ENCODE measurements at places on chromosomes 2 and 18.

DNA sequence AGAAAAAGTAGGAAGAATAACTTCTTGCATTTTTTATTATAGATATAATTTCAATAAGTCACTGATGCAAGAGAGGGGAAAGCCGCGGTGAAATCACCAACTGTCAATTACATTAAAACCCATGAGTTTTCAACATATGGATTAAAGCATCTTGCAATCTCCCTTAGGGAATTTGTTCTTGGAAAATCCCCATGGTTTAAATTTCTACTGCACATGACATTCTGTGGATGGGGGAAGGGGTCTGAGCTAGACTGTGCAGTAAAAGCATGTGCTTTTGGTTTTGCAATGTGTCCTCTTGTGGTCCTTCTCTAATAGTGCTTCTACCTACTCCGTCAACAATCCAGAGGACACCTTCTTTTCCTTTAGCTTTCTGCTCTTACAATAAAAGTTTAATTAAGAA lies 894.0 kb downstream of the DCDC2C start:
- no peak for DNase-seq

- no peak for DNase-seq
Observed at GRCh38 chr2:207481924-207482323, 47.8 kb upstream of the CREB1 start.

DNA sequence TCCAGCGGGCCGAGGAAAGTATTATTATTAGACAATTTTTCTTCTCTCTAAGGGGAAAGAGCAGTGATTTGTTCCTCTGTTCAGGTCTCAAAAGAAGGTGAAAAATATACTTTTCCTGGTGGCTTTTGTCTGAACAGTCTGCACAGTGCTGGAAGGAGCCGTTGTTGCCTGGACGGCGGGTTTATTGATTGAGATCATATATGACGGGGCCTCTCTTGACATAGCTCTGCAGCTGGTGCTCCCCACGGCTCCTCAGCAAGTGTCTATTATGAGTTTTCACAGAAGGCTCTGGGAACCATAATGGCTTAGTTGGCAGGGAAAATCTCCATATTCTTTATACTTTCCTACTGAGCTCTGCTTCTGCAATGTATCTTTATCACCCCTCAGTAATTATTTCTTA lies 42.9 kb downstream of the FSHR start:
- DNase-seq, result no peak

- no peak for DNase-seq
Observed at GRCh38 chr2:118265873-118266455, 177.7 kb downstream of the INSIG2 start.

DNA sequence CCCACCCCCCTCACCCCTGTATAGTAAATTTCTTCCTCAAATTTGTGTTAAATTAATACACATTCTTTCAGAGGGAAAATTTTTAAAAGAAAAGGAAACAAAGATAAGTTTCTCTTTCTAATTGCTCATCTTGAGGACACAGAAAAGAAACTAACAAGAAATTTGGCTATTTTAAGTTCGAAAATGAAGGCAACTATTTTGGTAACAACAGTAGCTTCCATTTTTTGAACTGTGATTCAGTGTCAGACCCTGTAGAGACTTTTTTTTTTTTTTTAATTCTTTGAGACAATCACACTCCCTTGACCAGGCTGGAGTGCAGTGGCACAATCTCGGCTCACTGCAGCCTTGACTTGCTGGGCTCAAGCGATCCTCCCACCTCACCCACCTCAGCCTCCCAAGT lies 194.9 kb downstream of the SS18 start:
- no peak for DNase-seq

GRCh38 chr18:4412286-4412685 lies 42.8 kb downstream of the DLGAP1 start:
- no peak for DNase-seq

DNA sequence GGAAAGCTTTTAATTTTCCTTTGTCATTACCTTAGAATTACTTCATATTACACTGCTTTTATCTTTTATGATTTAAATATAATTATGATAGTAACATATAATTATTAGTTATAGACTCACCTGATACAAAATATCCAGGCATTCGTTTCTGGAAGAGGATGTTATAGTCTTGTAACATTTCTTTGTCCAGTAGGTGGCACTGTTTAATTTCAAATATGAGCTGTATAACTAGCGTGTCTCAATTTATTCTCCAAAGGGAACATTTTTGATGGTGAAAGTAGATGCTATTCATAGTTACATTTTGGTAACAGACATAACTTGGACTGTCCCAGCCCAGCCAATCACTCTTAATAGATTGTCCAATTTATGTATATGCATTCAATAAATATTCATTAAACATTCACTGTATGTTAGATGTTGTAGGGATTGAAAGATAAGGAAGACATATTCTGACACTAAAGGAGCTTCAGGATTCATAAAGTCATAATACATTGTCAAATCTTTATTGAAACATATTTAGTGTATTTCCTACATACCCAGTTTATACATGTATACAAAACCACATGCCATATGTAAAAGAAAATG lies 19.2 kb downstream of the DAW1 start:
- peak; percentile 62 for DNase-seq

GRCh38 chr2:8932702-8933101 lies 70.8 kb downstream of the MBOAT2 start:
- DNase-seq, result no peak

GRCh38 chr18:47172476-47172875 lies 3.7 kb downstream of the IER3IP1 start:
- DNase-seq, result no peak

GRCh38 chr2:218569661-218570500 lies 1.2 kb downstream of the CNOT9 start:
- DNase-seq, result peak; percentile 61

- DNase-seq, result no peak
Observed at GRCh38 chr18:63187223-63187574, 132.4 kb downstream of the BCL2 start.

DNA sequence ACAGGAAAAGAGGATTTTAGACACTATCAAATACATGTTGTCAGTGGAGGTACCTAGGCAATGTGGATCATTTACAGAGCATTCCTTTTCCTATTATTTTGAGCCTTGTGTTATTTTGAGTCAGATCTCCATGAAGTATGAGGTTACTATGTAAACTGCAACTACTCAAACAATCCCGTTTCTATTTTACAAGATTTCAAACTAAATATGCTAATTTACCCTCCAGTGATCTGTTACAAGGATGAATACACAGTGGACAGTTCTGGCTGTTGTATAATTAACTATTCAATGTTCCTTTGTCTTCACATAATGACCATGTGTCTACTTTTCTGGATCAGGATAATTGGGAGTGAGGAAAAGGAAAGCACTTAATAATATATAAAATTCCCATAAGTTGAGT lies 4.6 kb downstream of the HOXD1 start:
- DNase-seq, result peak; percentile 86

DNA sequence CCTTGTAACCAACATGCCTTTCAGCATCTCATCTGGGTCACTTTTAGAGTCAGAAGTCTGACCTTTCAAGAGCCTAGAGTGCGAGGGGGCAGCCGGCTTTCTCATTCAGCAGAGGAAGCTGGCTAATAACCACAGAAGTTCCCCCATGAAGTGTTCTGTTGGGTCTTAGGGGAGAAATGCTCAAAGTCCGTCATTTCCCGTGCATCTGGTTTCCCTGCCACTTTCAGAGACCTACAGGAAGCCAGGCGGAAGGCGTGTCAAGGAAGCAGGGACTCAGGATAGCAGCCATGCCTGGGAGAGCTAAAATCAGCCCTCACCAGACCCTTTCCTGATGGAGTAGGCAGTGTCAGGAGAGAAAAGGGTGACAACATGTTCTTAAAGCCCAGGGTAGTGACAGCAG lies 301.8 kb upstream of the ID2 start:
- no peak for DNase-seq

DNA sequence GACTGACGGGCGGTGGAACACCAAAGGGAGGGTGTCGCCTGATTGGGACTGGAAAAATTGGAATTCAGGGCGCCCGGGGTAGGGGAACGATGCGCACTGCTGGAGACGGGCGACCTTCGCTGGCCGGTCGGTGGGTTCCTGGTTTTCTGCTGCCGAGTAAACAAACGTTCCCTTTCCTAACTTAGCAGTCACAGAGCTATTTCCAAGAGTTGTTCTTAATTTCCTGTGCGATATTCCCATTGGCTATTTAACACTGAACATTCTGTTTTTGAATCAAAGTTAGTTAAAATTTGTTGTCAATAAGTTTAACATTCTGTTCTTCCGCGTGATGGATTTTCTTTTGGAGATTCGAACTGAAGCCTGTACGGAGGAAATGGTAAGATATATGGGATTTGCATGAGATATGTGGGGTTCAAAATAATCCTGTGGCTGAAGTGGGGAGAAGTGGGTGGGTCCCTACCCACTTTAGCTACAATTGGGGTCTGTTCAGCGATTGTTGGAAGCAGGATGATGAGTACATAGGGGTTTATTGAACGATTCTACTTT lies 862 bp downstream of the C18orf54 start:
- peak; percentile 17 for DNase-seq

GRCh38 chr2:28394331-28394877 lies 1.7 kb downstream of the FOSL2 start:
- peak; percentile 38 for DNase-seq

- DNase-seq, result no peak
Observed at GRCh38 chr2:198465970-198466369, 661.6 kb downstream of the PLCL1 start.

- DNase-seq, result no peak
Observed at GRCh38 chr2:150469706-150470274, 17.7 kb downstream of the RND3 start.

DNA sequence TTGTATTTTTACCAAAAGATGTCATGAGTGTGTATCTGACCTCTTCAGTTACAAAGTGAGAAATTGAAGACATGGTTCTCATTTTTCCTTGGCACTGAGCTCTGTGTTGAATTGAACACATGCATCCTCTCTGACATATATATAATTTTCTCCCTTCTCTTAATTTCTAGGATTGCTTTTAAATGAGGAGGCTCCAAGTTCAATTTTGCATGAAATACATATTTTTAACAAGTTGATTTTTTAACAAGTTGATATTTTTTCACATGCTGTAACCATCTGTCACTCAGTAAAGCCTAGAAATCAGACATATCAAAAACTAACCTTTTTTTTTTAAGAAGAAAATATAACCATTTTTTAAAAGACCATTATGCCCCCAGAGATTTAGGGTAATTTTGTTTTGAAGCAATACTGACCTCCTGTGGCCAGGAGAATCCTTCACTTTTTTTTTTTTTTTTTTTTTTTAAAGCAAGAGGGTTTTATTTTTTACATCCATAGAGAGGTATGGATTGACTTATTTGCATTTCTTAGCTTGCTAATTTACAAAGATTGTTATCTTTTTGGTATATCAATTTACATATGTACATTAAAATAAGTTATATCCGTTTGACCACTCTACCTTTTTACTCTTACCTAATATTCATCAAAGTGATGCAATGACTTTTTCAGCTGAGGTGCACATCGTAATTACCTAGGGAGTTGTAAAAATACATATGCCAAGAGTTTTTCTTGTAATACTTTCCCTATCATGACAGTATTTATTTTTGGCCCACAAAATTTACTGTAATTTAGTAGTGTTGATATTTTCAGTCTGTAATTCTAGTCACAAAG lies 161.8 kb downstream of the SOCS6 start:
- peak; percentile 22 for DNase-seq

DNA sequence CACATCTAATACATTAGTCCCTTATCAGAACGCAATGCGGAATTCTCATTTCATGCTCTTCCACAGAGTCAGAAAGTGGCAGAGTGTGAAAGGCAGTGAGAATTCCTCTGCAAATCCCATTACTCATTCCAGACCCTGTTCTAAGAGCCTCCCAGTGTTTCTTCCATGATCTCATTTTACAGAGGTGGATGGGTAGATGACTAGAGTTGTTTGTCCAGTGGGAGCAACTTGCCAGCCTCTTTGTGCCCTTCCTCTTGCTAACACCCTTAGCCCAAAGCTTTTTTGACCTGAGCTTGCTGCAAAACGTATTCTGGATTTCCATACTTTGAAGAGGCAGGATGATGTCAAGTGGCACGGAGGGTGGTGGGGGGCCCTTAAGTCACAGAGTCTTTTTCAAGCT lies 467.7 kb upstream of the RGPD4 start:
- DNase-seq, result no peak

- DNase-seq, result no peak
Observed at GRCh38 chr18:5462227-5462626, 81.6 kb downstream of the EPB41L3 start.

DNA sequence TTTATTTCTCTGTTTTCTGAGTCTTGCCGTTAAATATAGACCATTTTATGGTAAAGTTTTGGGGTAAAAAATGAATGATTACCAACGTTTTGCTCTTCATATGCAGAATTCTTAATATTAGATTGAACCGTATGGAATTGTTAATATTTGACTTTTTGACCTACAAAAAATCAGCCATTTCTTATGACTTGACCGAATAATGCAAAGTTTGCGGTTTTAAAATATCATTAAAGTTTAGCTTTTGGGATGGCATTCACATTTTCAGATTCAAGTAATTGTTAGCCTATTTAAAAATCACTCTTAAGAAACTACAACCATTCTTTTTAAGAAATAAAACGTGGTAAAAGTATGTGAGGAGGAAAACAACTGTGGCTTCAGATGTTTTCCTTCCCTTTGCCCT lies 138.0 kb downstream of the HAUS1 start:
- no peak for DNase-seq

DNA sequence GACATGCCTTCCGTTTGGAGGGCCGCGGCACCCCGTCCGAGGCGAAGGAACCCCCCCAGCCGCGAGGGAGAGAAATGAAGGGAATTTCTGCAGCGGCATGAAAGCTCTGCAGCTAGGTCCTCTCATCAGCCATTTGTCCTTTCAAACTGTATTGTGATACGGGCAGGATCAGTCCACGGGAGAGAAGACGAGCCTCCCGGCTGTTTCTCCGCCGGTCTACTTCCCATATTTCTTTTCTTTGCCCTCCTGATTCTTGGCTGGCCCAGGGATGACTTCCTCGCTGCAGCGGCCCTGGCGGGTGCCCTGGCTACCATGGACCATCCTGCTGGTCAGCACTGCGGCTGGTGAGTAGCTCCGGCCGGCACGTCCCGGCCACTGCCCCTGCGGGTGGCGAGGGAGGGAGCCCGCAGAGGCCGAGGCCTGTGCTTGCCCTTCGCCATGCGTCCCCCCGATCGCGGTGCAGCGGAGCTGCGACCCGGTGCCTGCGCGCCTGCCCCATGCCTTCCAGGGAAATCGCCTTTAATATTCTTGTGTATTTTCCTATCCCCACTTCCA lies 1.2 kb downstream of the BMPR2 start:
- DNase-seq, result no peak

- no peak for DNase-seq
Observed at GRCh38 chr2:124026503-124026902, 1.4 kb downstream of the CNTNAP5 start.
